ENCODE measurements at places on chromosomes 2 and 18.
A peak's percentile ranks its signal among the peaks of the same experiment; 100 is the strongest.

GRCh38 chr2:103445347-103445746 is 683.5 kb downstream of the TMEM182 start:
- no peak for DNase-seq

- no peak for DNase-seq
These were observed 4.0 kb upstream of the DGUOK start for GRCh38 chr2:73922681-73923080.

GRCh38 chr2:221310730-221311129 is 261.4 kb downstream of the EPHA4 start:
- no peak for DNase-seq

GRCh38 chr2:86249579-86250391 is 50.5 kb downstream of the MRPL35 start:
- DNase-seq, result peak; percentile 40

DNA sequence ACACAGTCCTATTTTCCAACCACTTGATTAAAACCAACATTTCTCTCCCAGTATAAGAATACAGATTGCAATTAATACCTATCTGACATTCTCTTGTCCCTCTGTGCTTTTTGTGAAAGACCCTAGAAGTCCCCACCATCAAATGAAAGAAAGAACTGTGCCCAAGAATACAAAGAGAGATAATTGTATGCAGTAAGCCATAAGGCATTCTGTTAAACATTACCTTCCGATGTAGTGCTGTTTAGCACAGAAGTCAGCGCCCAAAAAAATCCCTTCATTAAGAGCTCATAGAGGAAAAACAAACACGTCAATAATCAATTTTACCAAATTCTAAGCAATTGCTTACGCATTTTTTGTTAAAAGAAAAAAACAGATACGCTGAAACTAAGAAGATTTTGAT is 41.1 kb downstream of the ZNF516 start:
- DNase-seq, result no peak

DNA sequence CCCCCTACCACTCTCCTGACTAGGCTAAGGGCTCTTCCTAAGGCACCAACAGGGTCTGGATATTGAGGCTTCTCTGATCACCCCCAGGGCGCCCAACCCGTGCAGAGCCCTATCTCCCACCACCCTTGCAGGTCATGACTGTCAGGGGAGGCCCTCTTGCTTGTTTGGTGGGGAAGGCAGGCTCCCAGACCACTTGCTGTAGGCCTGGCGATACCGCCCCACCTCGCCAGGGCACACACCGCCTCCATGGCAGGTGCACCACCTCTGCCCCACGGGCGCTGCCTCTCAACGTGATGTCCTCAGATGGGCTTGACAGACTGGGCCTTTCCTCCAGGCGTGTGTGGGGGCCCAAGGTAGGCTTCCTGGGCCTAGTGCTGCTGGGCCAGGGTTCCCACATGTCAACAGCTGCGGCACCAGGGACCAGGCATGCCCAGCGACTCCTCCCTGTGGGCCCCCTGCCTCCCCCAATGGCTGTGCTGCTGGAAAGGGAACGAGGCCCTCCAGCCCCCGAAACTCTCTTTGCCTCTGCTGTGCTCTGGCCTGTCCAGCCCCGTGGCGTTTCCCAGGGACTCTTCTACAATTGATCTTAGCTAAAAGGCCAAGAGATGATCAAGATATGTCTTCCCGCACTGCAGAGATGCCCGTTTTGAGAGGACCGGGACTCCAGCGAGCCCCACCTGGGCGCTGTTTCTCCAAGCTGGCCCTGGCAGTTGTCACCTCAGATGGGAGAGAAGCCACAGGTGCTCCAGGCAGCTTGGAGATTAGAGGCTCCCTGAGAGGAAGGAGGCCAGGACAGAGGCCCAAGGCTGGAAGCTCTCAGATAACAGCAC is 7.5 kb downstream of the NPPC start:
- DNase-seq, result no peak
